ENCODE measurements at places on chromosomes 3 and 15. TPM values are rescaled to one million over a fixed set of nuclear protein-coding genes. Genes with fewer than 3 reads are reported as not detected.

Gene FBXL22
- 2.0 TPM for total RNA-seq

Gene IMPG2
- 0.15 TPM for total RNA-seq

Gene OIP5
- total RNA-seq = 1.1 TPM

Gene AZI2
- 54.1 TPM for total RNA-seq
